ENCODE measurements at places on chromosomes 4 and X.

DNA sequence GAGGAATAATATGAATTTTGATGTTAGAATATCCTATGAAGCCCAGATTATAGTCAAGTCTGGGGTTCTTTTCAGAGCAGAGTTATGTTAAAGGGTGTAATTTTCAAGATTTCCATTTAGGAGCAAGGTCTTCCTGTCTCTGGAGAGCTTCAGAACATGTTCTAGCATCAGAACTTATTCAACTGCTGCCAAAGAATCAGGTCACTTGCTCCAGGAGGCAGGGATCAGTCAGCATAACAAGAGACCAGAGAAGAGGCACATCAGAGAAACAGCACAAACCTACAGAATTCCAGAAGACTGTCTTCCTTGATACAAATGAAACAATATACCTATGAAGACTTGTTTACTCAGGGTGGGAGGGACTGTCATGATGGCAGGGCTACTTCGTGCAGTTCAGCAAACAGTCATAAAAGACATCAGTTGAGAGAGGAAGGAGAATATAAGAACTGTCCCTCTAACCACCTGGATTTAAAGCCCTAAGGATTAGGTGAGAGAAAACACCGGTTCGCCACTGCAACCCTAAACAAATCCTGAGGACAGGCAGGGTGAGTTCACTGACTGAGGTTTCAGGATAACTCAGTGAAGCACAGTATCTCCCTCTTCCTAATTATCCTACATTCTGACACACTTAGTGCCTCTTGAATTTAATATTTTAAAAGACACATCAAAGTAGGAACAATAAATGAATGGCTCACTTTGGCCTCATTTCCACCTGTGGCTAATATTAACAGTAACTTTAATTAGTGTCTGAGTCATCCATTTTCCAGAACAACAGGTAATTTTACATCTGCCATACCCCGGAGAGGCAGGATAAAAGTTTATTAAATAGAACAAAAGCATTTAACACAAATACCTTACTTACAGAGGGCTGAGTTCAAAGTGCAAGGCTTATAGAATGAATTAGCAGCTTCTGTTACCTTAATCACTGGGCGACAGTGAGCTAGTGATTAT lies 93.0 kb downstream of the HDAC8 start:
- no peak for DNase-seq

DNA sequence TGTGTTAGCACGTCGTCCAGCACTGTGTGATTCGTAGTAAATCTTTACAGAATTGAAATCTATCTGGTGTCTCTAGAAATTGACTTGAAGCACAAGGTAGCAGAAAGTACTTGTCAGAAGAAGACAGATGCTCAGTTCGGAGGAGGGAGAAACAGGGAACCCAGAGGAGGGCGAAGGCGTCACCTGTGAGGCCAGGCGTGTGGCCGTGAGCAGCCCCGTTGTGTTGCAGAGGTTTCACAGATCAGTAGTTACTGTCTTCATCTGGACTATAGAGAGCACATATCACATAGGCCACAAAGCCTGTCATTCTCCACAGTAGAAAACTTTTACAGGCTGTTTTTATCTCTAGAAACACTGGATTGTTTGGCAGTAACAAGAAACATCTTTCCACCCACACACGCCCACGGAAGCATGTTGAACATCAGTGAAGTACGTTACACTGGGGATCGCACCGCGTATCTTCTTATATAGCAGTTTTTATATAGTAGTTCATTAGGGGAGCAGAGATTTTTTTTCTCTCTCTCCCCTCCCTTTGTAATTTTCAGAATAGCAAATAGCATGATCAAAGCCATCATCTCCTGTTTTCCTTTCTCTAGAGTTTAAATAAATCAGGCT lies 48.1 kb upstream of the TLR3 start:
- DNase-seq = no peak

GRCh38 chrX:34401411-34401810 lies 255.7 kb downstream of the TMEM47 start:
- DNase-seq = no peak

DNA sequence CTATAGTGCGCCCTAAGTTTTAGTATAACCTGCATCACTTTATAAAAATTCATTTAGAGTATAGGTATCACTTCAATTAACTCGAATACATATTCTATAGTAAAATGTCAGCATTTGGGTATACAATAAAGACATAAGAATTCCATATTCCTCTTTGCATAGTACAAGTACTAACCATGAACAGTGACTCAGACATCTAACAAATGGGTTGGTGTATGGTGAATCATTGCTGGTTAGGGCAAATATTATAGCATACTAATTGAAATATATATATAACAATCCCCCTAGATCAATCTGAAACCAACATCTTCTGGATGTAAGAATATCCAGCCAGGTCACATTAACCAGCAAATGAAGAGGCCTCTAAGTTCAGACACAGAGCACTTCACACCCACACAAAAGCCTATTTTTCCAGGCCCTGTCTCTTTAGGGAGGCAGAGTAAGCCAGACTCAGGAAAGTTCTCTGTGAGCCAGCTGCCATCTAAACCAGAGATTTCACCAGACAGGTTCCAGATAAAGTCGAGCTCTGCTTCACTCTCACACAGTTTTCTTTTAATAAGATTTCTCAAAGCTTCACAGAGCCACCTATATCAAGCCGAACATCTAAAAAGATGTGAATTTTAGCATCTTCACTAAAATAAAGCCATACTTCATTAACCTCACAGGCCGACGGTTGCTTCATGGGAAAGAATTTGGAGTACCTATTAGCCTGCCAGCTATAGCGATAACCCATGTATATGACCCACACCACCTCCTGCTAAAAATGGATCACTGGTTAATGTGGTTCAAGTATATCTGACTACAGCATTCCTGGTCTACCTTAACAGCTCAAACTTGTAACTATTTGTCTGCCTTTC lies 200.0 kb upstream of the FTHL17 start:
- peak; percentile 4 for DNase-seq

DNA sequence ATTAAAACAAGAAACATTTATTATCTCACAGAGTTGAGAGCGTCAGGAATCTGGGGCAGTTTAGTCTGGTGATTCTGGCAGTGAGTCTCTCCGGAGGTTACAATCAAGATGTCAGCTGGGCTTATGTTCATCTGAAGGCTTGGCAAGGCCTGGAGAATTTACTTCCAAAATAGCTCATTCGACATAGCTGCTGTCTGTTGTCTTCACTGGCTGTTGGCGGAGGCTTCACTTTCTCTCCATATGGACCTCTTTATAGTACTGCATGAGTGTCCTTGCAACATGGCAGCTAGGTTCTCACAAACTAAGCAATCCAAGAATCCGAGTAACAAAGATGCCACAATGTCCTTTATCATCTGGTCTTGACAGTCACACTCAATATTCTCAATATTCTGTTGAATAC lies 70.2 kb upstream of the ADGRL3 start:
- no peak for DNase-seq

DNA sequence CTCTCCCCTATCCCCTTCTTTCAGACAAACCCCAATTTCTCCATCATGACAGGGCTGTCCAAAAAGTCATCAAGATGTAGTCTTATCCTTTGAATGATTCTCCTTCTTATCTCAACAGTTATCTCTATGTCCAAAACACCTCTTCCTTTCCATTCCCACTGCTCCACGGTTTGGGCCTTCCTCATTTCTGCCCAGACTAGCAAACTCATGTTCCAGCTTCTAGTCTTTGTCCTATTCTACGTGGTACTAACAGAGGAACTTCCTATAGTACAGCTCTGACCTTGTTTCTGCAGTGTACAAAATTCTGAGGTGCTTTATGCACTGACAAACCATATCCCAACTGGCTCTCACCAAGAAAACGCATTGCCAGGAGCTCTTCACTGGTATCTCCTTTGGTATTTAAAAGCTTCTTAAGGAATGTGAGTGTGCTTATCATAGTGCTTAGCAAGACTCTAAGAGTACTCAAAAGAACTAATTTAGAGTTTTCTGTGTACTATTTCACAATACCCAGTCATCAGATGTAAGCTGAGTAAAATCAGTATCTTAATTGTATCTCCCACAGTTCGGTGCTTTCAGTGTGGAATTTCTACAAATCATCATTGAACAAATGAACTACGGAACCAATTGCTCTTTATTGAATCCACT lies 65.5 kb downstream of the MAML3 start:
- no peak for DNase-seq

DNA sequence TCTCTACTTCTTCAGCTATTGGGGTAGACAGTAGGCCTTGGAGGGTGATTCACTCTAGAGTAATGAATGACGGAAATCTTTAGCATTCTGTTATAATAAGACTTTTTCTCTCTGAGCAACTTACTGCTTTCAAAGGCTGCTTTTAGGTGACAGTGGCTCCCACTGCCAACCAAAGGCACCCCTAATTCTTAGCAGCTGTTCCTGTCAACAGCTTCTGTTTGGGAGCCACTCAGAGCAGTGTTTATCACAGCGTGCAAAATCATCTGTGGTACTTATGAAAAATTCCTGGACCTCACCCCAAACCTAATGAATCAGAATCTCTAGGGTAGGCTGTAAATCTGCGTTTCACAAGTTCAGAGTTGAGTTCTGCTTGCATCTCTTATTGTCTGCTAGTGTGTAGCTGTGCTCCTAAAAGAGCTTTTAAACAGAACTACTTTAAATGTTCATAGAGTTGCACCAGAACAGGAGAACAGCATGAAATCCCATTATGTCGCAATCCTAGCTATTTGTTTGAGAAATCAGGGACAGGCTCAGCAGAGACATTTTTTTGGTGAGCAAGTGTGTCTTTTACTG lies 52.8 kb upstream of the POU4F2 start:
- DNase-seq = no peak
